Heart right ventricle (tissue), 16 donors: ENCODE measurements at places on chromosomes 12 and 14. TPM values are rescaled to one million over a fixed set of nuclear protein-coding genes. Genes with fewer than 3 reads are reported as not detected.

The AGAP2 gene
- total RNA-seq: 4.0 TPM

DNA sequence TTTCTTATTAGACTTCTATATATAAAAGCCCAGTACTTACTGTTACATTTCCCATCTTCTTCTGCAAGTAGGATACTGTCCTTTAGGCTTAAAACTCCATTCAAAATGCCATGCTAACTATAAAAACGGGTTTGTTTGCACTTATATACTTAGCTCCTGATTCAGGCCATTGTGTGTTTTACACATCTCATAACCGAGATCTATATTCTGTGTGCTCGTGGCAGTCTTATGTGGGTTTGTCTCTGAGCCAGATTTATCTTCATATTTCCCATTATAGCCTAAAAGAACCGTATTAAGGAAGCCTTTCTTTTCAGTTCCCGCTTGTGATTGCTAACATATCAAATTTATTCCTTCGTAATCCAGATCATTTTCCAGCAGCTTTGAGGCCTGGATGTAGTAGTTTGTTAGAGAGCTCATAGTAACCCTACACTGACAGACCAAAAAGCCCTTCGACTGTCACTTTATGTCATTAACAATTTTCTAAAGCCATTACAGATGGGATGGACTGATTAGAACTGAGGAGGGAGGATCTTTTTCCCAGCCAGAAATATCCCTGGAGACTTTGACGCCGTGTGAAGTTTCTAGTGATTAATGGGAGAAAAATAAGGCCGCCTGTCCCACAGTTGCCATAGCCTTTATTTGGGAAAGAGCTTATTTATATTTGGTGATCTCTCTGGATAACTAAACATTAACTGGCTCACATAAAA, 508.5 kb downstream of the FOXG1 start:
- no peak overlapping the region for H3K27ac ChIP-seq
- no peak overlapping the region for H3K4me3 ChIP-seq
- H3K4me1 ChIP-seq: no peaks in the 10 kb centered on the region
- no peak for DNase-seq

GRCh38 chr12:16606117-16606200, at the start of gene LMO3:
LMO3 (minus strand) TSS chr12:16606162; CDS start chr12:16600860, 5,302 bp downstream.
- no peak for DNase-seq
- peak within 1 kb of the TSS; percentile 55 for H3K4me3 ChIP-seq
- H3K27me3 ChIP-seq: no peaks in the 10 kb centered on the region
- peak within 1 kb of the TSS; percentile 56 for H3K27ac ChIP-seq
- no peaks in the 10 kb centered on the region for H3K36me3 ChIP-seq
- H3K4me1 ChIP-seq: no peaks in the 10 kb centered on the region

DNA sequence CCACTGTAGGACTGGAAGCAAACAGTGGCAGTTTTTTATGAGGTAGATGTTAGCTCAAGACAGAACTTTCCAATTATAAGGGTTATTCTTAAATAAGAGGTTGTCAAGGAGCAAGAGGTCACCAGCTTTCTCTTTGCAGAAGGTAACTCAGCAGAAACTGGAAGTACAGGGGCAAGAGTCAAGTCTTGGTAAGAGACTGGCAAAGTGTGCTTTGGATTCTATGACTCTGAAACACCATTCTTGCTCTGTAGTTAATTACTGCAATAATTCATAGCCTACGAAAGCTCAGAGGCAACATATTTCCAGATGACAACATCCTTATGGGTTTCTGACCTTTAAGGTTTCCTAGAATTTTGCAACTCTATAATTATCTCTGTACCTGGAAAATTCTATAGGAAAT, 51.3 kb downstream of the RMST start:
- H3K27me3 ChIP-seq: no peaks in the 10 kb centered on the region
- no peak overlapping the region for H3K27ac ChIP-seq
- no peaks in the 10 kb centered on the region for H3K36me3 ChIP-seq
- DNase-seq: no peak

DNA sequence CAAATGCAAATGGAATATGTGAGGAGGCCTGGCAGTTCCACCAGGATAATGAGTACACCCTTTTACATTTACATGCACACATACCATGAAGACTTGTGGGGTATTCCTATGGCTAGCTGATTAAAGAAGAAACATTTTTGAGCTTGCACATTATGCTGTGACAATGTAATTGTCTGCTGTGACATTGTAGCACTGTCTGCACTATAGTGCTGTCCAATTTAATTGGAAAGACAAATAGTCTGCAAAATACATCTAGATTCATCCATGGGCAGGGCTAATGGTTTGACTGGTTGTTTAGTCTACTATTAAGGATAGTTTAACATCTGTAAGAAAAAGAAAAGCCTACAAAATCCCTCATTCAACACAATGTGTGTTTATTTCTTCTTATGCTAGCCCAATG, 1005.6 kb upstream of the LRFN5 start:
- no peak overlapping the region for H3K4me3 ChIP-seq
- H3K36me3 ChIP-seq: no peaks in the 10 kb centered on the region
- H3K4me1 ChIP-seq: no peaks in the 10 kb centered on the region

DNA sequence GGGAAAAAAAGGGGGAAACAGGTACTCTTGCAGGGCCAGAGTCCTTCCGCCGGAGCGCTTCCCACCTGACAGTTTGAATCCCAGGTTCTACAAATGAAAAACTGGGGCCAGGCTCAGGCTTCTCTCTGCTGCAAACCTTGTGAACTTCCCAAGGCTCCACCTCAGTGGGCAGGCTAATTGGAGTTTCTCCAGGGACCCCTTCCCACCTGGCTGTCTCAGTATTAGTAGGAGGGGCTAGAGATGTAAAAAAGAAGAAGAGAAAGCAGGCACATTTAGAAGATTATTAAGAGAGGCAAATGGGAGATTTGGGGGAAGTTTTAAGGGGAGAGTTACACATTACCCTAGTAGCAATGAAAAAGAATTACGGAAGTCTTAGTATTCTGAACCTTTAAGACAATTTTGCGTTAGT, 20.0 kb upstream of the CLEC2D start:
- no peak for DNase-seq
- H3K27ac ChIP-seq: peak overlapping the region; percentile 94
- H3K4me1 ChIP-seq: peaks cover 35% of the 10 kb centered on the region
- H3K27me3 ChIP-seq: no peaks in the 10 kb centered on the region
- no peaks in the 10 kb centered on the region for H3K36me3 ChIP-seq
- H3K4me3 ChIP-seq: peak overlapping the region; percentile 64

DNA sequence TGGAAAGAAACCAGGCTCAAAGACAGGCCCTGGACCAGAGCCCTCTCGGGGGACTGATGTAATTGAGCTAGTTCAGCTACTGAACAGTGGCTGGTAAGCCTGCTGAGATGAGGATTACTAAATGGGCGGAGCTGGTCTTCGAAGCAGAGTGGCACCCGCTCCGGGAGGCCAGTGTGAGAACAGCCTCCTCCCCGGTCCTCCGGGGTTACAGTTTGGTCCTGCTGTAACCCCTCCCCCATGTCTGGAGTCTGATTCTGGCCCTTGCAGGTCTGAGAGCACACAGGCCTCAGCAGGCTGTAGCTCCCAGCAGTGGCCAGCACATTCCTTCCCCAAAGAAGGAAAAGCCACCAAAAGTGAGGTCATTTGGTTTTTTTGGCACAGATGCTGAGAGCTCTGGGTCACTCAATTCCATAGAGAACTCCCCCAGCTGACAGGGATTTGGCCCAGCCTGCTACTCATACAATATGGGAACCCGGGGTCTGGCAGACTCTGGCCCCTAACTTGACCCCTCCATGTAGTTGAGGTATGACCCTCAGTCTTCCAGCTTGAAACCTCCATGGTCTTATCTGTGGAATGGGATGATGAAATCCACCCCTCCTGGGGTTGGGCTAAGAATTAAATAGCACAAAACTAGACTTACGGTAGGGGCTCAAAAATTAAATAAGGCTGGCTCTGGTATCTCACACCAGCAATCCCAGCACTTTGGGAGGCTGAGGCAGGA, 39.0 kb downstream of the ACTN1 start:
- H3K4me3 ChIP-seq: no peak overlapping the region
- H3K36me3 ChIP-seq: no peaks in the 10 kb centered on the region
- H3K4me1 ChIP-seq: peaks cover 100% of the 10 kb centered on the region
- no peaks in the 10 kb centered on the region for H3K27me3 ChIP-seq

The TAS2R31 gene
- total RNA-seq: 0.96 TPM

DNA sequence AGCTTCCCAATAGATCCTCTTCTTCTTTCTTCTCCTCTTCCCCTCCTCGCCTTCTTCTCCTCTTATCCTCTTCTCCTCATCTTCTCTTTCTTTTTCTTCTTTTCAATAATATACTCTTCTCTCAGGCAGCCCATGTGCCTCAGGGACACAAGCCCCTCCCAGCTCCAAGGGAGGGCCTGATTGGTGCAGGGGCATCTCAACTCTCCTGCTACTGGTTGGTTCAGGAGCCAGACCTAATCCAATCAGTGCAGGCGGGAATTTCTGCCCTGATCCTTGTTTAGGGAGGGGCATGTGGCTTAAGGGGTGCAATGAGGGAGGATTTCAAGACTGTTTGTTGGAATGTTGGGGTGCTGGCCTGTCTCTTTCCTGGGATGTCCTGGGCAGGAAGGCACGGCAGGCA, 9.0 kb downstream of the SERPINA12 start:
- H3K27ac ChIP-seq: no peak overlapping the region
- no peak for DNase-seq
- H3K27me3 ChIP-seq: peaks cover 29% of the 10 kb centered on the region
- H3K36me3 ChIP-seq: no peaks in the 10 kb centered on the region

The HAL gene
- 0.51 TPM for total RNA-seq

- H3K4me3 ChIP-seq: no peak overlapping the region
- no peaks in the 10 kb centered on the region for H3K36me3 ChIP-seq
- no peak for DNase-seq
- no peaks in the 10 kb centered on the region for H3K27me3 ChIP-seq
Observed at GRCh38 chr12:62917926-62918325, 17.0 kb downstream of the PPM1H start.

The KRT71 gene
- not detected for total RNA-seq

GRCh38 chr12:119448611-119449131, 114.1 kb downstream of the CCDC60 start:
- no peak overlapping the region for H3K27ac ChIP-seq
- no peaks in the 10 kb centered on the region for H3K36me3 ChIP-seq
- no peak for DNase-seq
- no peak overlapping the region for H3K4me3 ChIP-seq

DNA sequence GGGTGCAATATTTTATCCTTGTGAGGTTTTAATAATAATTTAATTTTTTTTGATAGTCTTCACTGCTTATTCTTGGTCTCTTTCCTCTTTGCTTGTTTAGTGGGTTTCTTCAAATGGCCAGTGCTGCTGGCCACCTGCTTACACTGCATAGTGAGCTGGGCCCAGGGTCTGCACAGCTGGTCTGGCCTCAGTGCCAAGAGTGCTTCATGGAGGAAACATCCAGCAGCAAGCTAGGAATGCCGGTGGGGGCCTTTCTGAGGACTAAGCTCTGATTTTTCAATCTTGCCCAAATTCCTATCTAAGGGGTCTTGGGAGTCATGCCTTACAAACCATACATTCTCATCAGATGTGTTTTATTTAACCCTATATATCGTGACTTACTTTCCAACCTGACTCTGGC, 13.3 kb upstream of the BDKRB2 start:
- H3K4me3 ChIP-seq: no peak overlapping the region
- H3K36me3 ChIP-seq: no peaks in the 10 kb centered on the region
- no peak overlapping the region for H3K27ac ChIP-seq
- H3K4me1 ChIP-seq: no peaks in the 10 kb centered on the region
- DNase-seq: no peak

DNA sequence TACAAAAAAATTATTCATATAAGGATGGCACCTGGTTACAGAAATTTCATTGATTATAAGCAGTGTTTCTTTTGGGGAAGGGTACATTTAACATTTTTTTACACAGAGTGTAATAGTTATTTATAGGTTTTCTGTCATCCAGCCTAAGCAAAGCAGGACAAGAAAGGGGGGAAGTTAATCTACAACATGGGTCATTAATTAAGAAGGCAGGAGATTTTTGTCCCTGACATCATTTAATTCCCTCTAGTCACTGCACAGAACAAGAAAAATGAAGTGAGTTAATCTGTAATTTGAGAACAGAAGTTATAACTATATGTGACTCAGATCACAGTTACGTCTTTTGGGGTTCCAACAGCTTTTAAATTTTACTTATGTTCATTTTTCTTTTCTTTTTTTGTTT, 173.4 kb downstream of the PTPRO start:
- H3K4me3 ChIP-seq: no peak overlapping the region
- peaks cover 4% of the 10 kb centered on the region for H3K27me3 ChIP-seq
- no peak overlapping the region for H3K27ac ChIP-seq
- DNase-seq: no peak

DNA sequence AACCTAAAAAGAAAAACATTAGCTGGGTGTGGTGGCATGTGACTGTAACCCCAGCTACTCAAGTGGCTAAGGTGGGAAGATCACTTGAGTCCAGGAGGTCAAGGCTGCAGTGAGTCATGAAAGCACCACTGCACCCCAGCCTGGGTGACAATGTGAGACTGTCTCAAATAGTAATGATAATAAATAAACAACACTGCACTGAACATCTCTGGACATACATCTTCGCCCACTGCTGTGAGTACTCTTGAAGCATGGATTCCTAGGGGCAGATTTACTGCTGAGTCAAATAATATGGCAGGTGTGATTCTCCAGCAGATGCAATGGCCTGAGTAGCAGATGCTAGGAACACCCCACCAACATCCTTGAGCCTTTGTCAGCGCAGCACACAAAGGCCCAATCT, 23.6 kb downstream of the ABCB9 start:
- H3K4me3 ChIP-seq: no peak overlapping the region
- H3K27ac ChIP-seq: peak overlapping the region; percentile 83
- no peaks in the 10 kb centered on the region for H3K27me3 ChIP-seq
- DNase-seq: no peak
- H3K36me3 ChIP-seq: peaks cover 35% of the 10 kb centered on the region
- peaks cover 52% of the 10 kb centered on the region for H3K4me1 ChIP-seq

The TMEM179 gene
- total RNA-seq: 0.39 TPM

- no peak overlapping the region for H3K27ac ChIP-seq
- no peak for DNase-seq
- no peaks in the 10 kb centered on the region for H3K27me3 ChIP-seq
Observed at GRCh38 chr14:57712102-57712501, 153.8 kb downstream of the SLC35F4 start.

- peaks cover 43% of the 10 kb centered on the region for H3K27me3 ChIP-seq
- DNase-seq: no peak
- H3K4me1 ChIP-seq: no peaks in the 10 kb centered on the region
- H3K36me3 ChIP-seq: no peaks in the 10 kb centered on the region
Observed at GRCh38 chr12:113537046-113537750, 65.5 kb upstream of the LHX5 start.

DNA sequence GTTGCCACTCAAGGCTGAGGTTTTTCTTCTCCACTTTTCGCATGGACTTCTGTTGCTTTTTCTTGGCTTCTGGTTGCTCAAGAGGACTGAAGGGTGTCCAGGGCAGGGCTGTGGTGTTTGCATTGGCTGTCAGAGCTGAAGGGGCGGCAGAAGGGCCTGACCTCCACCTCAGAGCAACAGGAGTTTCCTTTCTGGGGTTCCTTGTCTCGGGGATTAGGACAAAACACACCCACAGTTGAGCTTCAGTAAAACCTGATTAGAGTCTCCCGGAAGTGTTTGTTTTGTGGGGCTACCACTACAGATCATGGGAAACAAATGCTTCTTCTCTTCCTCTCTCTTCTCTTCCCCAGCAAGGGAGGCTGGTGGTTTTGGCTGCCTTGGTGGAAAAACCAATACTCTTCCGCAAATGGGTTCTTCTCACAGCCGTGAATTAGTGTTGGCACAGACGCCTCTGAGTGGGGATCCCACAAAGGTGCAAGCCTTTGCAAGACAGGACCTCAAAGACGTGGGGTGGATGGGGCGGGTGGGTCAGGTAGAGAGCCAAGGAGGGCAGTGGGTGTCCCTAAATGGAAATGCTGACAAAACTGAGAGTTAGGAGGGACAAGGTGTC, 317.7 kb upstream of the TBX3 start:
- no peak overlapping the region for H3K4me3 ChIP-seq
- peaks cover 13% of the 10 kb centered on the region for H3K4me1 ChIP-seq
- H3K27me3 ChIP-seq: no peaks in the 10 kb centered on the region
- no peaks in the 10 kb centered on the region for H3K36me3 ChIP-seq
